Left renal cortex interstitium (tissue), 4 donors: ENCODE measurements at places on chromosomes 5 and 9. TPM values are rescaled to one million over a fixed set of nuclear protein-coding genes. Genes with fewer than 3 reads are reported as not detected.

Gene LRRC14B
- 0.11 TPM for polyA plus RNA-seq

Gene EDIL3
- polyA plus RNA-seq, result 44.1 TPM

Gene LHFPL2
- polyA plus RNA-seq, result 50.6 TPM

Gene LCN2
- 1.1 TPM for polyA plus RNA-seq

Gene KLF4
- 7.7 TPM for polyA plus RNA-seq

Gene CDH10
- polyA plus RNA-seq, result 3.7 TPM

Gene FBXL7
- polyA plus RNA-seq, result 29.8 TPM

Gene DMRT3
- polyA plus RNA-seq, result 1.6 TPM

Gene SLC45A2
- 0.38 TPM for polyA plus RNA-seq

Gene NMUR2
- 0.14 TPM for polyA plus RNA-seq

Gene TMEM232
- polyA plus RNA-seq, result 5.5 TPM

Gene FAM200C
- 13.3 TPM for polyA plus RNA-seq

Gene IL7R
- 0.52 TPM for polyA plus RNA-seq

Gene SLC9A3
- 39.7 TPM for polyA plus RNA-seq

Gene FOXI1
- polyA plus RNA-seq, result 7.6 TPM

Gene LIX1
- polyA plus RNA-seq, result 3.2 TPM

Gene NUTM2G
- 1.3 TPM for polyA plus RNA-seq

Gene CDH6
- polyA plus RNA-seq, result 53.5 TPM

Gene AGXT2
- 39.4 TPM for polyA plus RNA-seq

Gene FCHO2
- polyA plus RNA-seq, result 31.2 TPM

Gene PCDHB8
- 4.1 TPM for polyA plus RNA-seq

Gene TIMD4
- 0.58 TPM for polyA plus RNA-seq

Gene FAM81B
- polyA plus RNA-seq, result 4.6 TPM

Gene SLCO4C1
- 23.5 TPM for polyA plus RNA-seq

Gene KCNMB1
- polyA plus RNA-seq, result 1.9 TPM

Gene ATG10
- 17.8 TPM for polyA plus RNA-seq

Gene CSF2
- not detected for polyA plus RNA-seq

Gene IL3
- polyA plus RNA-seq, result not detected

Gene PCA3
- 1.0 TPM for polyA plus RNA-seq

Gene PCDHB2
- polyA plus RNA-seq, result 4.5 TPM

Gene TGFBR1
- 41.7 TPM for polyA plus RNA-seq

Gene HSD17B4
- polyA plus RNA-seq, result 210 TPM

Gene ENDOG
- 16.1 TPM for polyA plus RNA-seq

Gene CARD9
- polyA plus RNA-seq, result 3.0 TPM

Gene PAM
- 217 TPM for polyA plus RNA-seq

Gene ISOC1
- polyA plus RNA-seq, result 43.8 TPM

Gene TYRP1
- polyA plus RNA-seq, result 1.5 TPM
